Activated naive CD4-positive, alpha-beta T cell treated with anti-CD3 and anti-CD28 coated beads, Interleukin-2, amount 50 U/mL, for 16 hours (primary cell): ENCODE measurements at places on chromosomes 16 and 17.

GRCh38 chr16:35431829-35432663, 1972.6 kb downstream of the TP53TG3F start:
- DNase-seq = no peak

- DNase-seq = no peak
Measured at GRCh38 chr17:76554131-76554530, 14.3 kb downstream of the PRCD start.

- DNase-seq = no peak
Measured at GRCh38 chr17:50473901-50474300, 4.8 kb upstream of the RSAD1 start.

DNA sequence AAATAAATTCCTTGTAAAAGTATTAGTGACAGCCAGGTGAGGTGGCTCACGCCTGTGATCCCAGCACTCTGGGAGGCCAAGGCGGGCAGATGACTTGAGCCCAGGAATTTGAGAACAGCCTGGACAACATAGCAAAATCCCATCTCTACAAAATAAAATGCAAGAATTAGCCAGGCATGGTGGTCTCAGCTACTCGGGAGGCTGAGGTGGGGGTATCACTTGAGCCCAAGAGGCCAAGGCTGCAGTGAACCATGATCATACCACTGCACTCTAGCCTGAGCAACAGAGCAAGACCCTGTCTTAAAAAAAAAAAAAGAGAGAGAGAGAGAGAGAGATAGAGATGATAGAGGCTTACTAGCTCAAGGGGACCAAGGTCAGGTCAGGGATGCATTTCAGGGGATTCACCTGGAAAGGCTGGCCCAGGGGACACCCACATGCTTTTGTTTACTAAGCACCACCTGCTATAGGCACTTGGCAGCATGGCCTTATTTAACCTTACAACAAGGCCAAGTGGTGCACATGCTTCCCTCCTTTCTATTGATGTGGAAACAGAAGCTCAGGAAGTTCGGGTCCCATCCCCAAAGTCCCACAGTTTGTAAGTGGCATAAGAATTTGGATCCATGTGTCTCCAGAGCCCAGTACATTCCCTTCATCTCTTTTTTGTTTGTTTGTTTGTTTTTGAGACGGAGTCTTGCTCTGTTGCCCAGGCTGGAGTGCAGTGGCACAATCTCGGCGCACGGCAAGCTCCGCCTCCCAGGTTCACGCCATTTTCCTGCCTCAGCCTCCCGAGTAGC, 12.4 kb upstream of the SRCIN1 start:
- no peak for DNase-seq

GRCh38 chr17:48927978-48928745, 16.5 kb downstream of the SNF8 start:
- DNase-seq = no peak

- no peak for DNase-seq
Measured at GRCh38 chr17:63601439-63602371, 1.0 kb downstream of the TACO1 start.

DNA sequence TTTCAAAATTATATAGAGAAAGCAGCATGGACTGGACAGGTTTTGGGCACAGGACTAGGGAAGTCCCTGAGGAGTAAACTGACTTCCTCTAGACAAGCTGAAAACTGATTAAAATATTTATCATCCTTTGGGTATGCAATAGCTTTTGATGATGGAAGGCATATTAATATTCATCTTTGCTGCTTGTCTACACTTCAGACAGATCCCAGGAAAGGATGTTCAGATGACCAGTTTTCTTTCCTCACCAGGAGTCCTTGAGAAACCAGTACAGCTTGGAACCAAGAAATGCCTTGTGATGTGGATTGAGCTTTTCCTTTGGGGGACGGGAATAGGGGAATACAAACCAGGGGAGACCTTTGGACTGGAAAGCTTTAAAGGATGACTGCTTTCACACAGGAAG, 195.5 kb downstream of the FTO start:
- no peak for DNase-seq

DNA sequence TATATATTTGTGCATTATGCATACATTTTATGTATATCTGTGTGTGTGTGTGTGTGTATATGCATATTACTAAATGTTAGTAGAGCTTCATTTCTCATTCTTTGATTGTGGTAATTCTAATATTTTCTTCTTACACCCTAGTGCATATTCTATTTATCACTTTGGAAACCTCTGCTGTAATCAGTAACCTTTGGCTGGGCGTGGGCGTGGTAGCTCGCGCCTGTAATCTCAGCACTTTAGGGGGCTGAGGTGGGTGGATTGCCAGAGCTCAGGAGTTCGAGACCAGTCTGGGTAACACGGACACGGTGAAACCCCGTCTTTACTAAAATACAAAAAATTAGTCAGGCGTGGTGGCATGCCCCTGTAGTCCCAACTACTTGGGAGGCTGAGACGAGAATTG, 26.9 kb downstream of the CPSF4L start:
- DNase-seq = no peak

GRCh38 chr17:27778183-27778582, 22.1 kb downstream of the NOS2 start:
- DNase-seq = no peak

GRCh38 chr16:82182266-82183003, 12.4 kb upstream of the MPHOSPH6 start:
- no peak for DNase-seq

- DNase-seq = no peak
Measured at GRCh38 chr16:84927621-84928591, 83.4 kb downstream of the ZDHHC7 start.

GRCh38 chr17:82358465-82359350, at the start of gene TEX19:
TEX19 (plus strand) TSS chr17:82359247; CDS start chr17:82362151, 2,904 bp downstream.
- DNase-seq = no peak

DNA sequence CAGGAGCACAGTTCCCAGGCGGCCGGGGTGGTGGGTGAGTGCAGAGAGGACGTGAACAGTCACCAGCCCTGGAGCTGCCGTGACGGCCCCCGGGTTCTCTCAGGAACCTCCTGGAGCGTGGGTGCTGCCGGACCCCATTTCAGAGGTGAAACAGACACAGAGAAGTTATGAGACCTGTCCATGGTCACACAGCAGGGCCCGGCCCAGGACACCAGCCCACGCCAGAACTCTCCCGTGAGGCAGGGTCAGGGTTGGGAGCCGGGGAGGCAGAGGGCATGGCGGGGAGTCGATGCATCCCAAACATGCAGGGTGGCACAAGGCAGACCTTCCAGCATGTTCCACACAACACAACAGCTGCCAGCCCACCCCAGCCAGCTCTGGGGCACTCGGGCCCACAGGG, 3.8 kb upstream of the PVALEF start:
- peak; percentile 10 for DNase-seq

- peak; percentile 38 for DNase-seq
Measured at GRCh38 chr17:59620518-59621259, 994 bp downstream of the CLTC start.

- no peak for DNase-seq
Measured at GRCh38 chr16:51759999-51760398, 608.9 kb upstream of the SALL1 start.

- no peak for DNase-seq
Measured at GRCh38 chr17:4747847-4748246, 8.1 kb upstream of the CXCL16 start.

- DNase-seq = no peak
Measured at GRCh38 chr16:51166541-51166940, 15.5 kb upstream of the SALL1 start.

DNA sequence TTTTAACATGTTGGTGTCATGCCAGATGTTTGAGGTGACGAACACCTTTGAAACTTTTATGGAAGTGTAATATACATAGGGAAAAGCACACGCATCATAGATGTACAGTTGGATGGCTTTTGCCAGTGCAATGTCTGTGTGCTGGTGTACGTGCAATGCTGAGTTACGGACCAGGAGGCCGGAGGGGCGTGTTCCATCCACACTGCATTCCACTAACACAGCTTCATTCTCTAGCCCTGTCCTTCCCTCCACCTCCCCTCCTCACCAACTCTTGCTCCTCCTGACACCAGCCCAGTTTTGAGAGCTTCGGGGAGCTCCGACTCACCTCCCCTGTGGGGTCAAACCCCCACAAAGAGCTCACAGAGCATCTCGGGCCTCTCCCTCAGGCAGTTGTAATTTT, 358.8 kb downstream of the C16orf95 start:
- DNase-seq = no peak

- DNase-seq = no peak
Measured at GRCh38 chr16:3008690-3009037, 4.1 kb upstream of the CLDN9 start.

DNA sequence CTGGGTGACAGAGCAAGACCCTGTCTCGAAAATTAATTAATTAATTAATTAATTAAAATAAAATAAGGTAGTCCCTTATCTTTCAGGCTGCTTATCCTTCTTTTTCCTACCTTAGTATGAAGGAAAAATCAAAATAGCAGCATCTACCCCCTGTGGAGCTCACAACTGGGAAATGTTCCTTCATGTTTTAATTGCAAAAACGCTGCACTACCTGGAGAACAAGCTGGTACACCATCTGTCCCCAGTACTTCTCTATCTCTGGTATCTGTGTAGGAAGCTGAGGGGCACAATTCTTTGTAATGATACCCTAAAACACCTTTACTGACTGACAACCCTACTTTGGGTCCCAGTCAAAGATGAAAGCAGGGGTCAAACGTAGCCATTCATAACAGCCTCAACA, 55.1 kb upstream of the MNT start:
- DNase-seq = no peak

GRCh38 chr17:56718515-56718914, 115.2 kb downstream of the C17orf67 start:
- DNase-seq = no peak

- no peak for DNase-seq
Measured at GRCh38 chr16:66273644-66274334, 92.7 kb upstream of the CDH5 start.

DNA sequence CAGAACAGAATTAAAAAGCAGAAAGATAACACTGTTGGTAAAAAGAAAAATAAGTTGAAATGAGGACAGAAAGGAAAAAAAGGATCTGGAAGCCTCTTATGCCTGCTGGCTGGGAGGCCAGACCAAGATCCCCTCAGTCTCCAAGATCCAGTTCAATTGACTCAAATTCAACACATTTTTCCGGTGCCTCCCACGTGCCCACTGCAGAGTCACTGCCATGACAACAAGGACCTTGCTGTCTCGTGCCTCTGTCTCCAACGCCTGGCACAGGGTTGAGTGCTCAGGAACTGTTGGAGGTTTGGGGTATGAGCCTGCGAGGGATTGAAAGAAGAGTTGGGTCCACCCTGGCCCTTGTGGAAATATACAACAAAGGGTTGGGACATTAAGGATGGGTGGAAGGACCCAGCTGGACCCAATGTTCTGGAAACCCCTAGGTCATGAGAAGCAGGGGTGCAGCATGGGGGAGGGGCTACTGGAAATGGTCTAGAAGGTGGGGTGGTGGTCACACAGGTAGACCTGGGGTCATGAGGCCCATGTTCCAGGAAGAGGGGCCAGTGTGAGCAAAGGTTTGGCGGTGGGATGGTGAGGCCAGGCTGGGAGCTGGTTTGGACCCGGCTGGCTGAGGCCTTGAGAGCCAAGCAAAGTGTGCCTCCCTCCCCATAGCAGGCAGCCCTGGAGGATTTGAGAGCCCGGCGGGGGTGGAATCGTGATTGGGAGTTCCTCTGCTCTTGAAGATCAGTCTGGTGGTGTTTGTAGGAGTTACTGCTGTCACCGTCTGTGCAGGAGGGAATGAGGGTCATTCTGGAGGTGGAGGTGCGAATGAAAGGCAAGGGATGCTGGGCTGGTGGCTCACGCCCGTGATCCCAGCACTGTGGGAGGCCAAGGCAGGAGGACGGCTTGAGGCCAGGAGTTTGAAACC, 1.3 kb downstream of the IL34 start:
- DNase-seq = no peak

- peak; percentile 56 for DNase-seq
Measured at GRCh38 chr16:85612801-85613603, at the start of gene GSE1. GSE1 (plus strand) TSS chr16:85613322; CDS start chr16:85613392, 70 bp downstream.

- DNase-seq = no peak
Measured at GRCh38 chr17:4425398-4425797, 8.3 kb upstream of the SPNS3 start.

DNA sequence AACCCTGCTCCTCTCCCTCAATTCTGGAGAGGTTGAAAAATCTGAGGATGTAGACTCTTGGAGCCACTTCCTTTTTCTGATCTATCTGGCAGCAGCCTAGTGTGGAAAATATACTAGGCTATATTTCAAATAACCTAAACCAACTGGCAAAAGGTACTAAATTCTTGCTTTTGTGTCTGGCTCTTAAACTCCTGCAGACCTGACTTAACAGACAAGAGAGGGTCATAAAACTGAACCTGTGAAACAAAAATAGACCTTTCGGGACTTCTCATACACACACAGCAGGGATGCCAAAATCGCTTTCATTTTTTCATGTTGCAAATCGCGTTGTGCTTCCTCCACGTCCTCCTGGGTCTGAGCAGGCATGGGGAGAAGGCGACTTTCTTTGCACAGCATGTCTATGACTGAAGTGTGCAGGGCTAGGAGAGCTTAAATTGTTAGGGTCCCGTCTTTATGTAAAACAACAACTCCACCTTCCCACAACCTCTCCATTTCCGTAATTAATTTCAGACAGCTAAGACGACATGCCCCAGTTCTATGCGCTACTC, 520.7 kb upstream of the PSMD7 start:
- DNase-seq = no peak

- DNase-seq = no peak
Measured at GRCh38 chr16:64047878-64048277, 1074.0 kb downstream of the CDH11 start.

GRCh38 chr16:56191156-56191815, at the start of gene GNAO1:
GNAO1 (plus strand) TSS chr16:56191489; CDS start chr16:56192236, 747 bp downstream.
- peak; percentile 53 for DNase-seq

DNA sequence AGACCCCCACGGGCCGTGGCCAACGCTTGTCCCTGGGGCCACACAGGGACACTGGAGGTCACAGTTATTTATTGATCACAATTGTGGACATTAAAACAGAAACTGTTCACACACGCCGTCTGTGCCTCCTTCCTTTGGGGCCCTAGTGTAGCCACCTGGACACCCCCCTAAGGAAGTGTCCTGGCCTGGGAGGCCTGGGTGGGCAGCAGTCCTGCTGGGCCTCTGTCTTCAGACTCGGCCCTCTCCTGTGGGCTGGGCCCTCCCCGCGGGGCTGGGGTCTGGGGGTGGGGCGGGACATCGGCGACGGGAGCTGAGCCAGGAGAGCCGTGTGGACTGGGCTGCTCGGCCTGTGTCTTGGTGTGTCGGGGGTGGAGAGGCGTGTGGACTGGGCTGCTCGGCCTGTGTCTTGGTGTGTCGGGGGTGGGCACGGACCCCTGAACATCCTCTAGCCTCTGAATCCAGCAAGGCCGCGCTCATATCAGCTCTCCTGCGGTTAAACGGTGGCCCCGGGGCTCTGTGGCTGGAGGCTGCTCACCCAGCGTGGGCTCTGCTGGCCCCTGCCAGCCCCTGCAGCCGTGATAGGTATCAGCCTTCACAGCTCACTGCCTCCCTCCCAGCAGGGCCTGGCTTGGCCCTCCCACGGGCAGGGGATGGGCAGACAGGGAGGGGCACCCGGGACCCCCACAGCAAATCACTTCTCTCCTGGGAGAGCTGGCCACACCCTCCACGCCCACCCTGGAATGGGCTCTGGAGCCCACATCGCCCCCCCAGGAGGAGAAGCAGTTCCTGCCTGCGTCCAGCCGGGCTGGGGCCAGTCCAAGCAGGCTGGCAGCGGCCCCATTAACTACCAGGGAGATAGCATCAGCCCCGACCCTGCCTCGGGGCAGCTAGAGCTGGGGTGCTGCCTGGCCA, 1.1 kb upstream of the NHLRC4 start:
- DNase-seq = no peak

GRCh38 chr17:8149419-8150193, 2.6 kb downstream of the PER1 start:
- DNase-seq = no peak

- no peak for DNase-seq
Measured at GRCh38 chr16:3755249-3755648, 37.9 kb upstream of the TRAP1 start.

- peak; percentile 19 for DNase-seq
Measured at GRCh38 chr17:7932949-7933348, 943 bp downstream of the CNTROB start.
